NCI-H146 (cell line): ENCODE measurements at places on chromosomes 2 and 18.

GRCh38 chr2:177537636-177538035 lies 145.1 kb downstream of the AGPS start:
- no peak for DNase-seq

- DNase-seq = no peak
These were observed 372.8 kb downstream of the MTX2 start for GRCh38 chr2:176642074-176642473.

GRCh38 chr18:47265197-47265596 lies 13.7 kb upstream of the SKOR2 start:
- no peak for DNase-seq

DNA sequence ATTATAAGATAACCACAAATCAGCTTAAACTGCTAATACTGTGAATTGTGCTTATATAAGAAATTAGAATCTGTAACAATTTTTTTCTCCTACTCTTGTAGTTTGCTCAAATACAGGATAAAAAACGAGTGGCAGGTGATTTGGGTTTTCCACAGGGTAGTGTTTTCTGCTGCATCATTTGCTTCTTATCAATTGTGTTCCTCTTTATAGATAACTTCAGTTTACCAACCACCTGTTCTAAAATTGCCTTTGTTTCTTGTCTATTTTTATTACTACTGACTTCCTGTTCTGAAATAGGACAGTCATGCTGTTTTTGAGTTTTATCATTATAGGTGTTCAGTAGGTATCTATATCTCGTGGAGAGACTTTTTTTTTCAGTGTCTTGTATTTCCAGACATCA lies 56.9 kb downstream of the MFSD6 start:
- DNase-seq = peak; percentile 25

DNA sequence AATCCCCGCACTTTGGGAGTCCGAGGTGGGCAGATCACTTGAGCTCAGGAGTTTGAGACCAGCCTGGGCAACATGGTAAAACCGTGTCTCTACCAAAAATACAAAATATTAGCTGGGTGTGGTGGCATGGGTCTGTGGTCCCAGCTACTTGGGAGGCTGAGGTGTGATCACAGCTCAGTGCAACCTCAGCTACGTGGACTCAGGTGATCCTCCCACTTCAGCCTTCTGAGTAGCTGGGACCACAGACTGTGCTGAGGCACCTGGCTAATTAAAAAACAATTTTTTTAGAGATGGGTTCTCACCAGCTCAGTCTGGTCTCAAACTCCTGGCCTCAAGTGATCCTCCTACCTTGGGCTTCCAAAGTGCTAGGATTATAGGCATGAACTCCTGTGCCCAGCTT lies 23.4 kb downstream of the ANKRD12 start:
- DNase-seq = no peak

DNA sequence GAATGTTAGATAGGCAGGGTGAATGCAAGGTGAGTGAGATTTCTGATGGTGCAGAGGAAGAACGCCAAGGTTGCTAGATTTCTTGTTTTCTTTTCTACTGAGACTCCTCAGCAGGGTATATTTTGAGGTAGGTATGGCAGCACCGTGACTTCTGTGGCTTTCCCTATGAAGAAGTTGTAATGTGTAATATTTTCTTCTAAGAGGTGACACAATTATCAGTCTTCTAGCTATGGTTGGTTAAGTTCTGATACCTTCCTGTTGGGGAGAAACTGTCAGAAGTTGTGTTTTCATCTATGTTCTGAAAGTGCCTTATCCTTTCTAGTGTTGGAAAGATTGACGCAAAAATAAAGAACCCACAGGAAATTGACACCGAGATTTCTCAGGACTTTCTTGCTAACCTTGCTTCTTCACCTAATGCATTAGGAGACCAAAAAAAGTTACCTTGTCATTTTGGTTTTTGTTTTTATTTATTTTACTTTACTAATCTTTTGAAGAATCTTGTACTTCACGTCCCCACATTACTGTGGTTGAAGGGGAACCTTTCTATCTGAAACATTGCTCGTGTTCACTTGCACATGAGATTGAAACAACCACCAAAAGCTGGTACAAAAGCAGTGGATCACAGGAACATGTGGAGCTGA lies 11.9 kb downstream of the IL18R1 start:
- no peak for DNase-seq

DNA sequence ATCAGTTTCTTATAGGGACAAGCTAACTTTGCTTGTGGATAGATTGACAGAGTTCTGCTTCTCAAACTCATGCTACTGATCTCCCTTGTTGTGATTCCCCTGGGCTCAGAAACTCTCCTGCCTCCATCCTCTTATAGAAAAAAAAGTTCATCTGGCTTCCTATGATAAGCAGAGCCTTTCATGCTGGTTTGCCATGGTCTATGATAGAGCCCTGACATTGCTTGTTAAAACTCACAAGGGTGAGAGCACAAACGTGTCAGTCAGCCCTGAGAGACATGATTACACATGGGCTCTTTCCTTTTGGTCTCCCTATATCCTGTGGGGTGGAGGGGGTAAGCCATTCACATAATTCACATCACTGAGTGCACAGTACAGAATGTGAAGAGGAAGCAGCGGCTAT lies 121.8 kb downstream of the TDRD15 start:
- no peak for DNase-seq

GRCh38 chr18:58501066-58501896 lies 127.6 kb downstream of the ALPK2 start:
- DNase-seq = no peak

- DNase-seq = peak; percentile 12
These were observed 418.3 kb upstream of the CYRIA start for GRCh38 chr2:17083902-17084301.

- peak; percentile 35 for DNase-seq
These were observed 167.2 kb downstream of the FBXO15 start for GRCh38 chr18:73980289-73980979.

- DNase-seq = no peak
These were observed 112.3 kb downstream of the STK39 start for GRCh38 chr2:168135121-168135520.
